NCI-H345 (cell line): ENCODE measurements at places on chromosomes 16 and 17.
A peak's percentile ranks its signal among the peaks of the same experiment; 100 is the strongest.

- peak; percentile 72 for DNase-seq
These were observed 3.5 kb upstream of the CDC27 start for GRCh38 chr17:47192554-47192953.

DNA sequence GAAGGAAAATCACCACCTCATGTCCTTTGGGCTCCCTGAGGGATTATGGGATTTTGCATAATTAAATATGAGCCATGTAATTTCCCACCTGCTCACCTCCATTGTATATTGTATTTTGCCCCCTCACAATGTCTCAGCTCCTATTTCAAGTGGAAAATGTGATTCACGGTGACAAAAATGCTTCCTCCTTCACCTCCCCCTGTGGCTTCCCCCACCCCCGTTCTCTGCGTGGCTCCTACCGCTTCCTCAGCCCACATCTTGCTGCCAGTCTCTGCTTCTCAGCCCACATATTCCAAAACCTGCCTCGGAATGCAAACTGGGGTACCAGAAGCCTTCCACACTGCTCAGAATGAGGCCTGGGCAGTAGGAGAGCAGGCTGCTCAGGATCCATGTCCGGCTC lies 394.5 kb upstream of the C16orf82 start:
- no peak for DNase-seq

GRCh38 chr17:53150101-53150698 lies 672.5 kb upstream of the KIF2B start:
- DNase-seq = peak; percentile 52

- DNase-seq = peak; percentile 71
These were observed 5.2 kb upstream of the KCNH6 start for GRCh38 chr17:63517825-63518534.

DNA sequence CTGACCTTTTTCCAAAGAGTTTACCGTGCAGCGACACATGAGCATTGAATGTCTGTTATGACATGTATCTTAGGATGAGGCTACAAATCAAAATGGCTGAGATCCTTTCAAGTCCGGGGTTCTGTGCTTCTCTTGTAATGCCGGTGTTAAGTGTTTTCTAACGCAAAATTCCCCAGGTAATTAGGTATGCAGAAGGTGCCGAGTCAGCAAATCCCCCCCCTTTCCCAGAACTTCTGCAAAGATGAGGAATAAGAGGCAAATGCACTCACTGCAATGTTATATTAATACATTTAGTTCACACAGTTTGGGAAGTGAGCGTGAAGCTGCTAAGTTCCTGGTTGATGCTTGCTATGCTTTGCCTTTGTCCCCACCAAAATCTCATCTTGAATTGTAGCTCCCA lies 36.3 kb upstream of the MLYCD start:
- no peak for DNase-seq

- no peak for DNase-seq
These were observed 95.6 kb upstream of the CDYL2 start for GRCh38 chr16:80899809-80900592.

DNA sequence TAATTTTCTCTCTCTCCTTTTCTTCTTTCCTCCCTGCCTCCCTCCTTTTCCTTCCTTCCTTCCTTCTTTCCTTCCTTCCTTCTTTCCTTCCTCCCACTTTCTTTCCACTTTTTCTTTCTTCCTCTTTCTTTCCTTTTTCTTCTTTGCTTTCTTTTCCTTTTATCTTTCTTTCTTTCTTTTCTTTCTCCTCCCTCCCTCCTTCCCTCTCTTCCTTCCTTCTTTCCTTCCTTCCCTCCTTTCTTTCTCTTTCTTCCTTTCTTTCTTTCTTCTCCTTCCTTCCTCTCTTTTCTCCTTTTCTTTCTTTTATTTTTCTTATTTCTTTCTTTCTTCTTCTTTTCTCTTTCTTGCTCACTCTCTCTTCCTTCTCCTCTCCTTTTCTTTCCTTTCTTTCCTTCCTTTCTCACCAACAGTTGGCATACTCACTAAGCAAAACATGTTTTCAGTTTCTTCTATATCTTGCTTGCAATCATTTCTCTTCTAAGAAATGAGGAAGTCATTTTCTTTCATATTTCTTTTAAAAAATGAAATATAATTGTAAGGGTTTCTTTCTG lies 97.1 kb upstream of the MAF start:
- DNase-seq = no peak

- DNase-seq = no peak
These were observed 10.1 kb downstream of the METRNL start for GRCh38 chr17:83089328-83090132.

DNA sequence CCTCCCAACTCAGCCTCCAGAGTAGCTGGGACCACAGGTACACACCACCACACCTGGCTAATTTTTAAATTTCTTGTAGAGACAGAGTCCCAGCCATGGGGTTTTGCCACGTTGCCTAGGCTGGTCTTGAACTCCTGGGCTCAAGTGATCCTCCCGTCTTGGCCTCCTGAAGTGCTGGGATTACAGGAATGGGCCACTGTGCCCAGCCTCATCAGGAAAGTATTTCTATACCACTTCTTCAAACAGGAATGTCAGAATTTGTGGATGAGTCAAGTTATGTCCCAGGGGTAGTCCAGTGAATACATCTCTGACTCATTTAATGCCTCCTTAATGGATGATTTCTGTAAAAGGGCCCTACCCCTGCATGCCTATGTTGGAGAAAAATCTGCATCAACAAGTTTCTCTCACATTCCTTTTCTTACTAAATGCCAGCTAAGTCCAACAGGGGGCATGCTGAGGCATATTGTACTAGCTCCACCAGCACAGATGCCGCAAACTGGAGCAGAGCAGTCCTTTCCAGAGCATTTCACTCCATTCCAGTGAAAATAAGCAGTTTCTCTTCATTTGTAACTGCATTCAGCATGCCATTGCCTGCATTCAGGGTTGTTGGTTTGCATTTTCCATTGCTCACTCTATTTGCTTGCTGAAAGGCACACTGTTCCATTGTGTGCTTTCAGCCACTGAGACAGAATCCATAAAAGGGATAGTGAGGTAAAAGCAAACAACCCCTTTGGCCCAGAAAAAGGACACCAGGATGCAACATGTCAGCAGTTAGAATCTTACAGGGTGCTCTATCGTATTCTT lies 5.3 kb upstream of the CAVIN1 start:
- DNase-seq = peak; percentile 39

DNA sequence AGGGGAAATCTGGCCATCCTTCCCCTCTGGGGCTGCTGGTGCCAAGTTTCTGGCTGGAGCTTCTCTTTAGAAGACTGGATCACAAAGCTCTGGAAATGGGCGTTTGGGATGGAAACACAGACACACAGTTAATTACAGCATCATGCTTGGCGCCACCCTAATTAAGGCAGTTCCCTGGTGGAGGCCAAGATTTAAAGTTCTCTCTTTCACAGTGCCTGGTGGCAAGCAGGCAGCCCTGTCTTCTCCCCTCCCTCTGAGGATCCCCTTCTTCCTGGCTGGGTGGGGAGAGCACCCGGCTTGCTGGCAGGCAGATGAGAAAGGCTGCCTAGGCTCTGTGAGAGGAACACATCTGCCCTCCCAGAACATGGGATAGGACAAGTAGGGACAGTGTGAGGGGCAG lies 59.0 kb upstream of the NKD1 start:
- no peak for DNase-seq

DNA sequence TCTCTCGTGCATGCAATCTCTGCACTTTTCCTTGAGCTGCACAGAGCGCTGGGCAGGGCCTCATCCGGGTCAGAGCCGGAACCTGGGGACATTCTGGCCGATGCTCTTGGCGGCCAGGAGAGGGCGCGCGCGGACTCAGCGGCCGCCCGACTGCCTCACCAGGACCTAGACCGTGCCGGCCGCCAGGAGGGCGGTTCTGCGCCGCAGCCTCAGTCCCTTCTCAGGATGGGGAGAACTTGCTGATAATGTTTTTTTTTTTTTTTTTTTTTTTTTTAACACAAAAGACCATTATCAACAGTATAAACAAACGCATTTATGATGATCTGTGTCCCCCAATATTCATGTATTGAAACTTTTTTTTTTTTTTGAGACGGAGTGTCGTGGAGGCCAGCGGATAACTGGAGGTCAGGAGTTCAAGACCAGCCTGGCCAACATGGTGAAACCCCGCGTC lies 8.1 kb upstream of the FLYWCH2 start:
- peak; percentile 79 for DNase-seq

DNA sequence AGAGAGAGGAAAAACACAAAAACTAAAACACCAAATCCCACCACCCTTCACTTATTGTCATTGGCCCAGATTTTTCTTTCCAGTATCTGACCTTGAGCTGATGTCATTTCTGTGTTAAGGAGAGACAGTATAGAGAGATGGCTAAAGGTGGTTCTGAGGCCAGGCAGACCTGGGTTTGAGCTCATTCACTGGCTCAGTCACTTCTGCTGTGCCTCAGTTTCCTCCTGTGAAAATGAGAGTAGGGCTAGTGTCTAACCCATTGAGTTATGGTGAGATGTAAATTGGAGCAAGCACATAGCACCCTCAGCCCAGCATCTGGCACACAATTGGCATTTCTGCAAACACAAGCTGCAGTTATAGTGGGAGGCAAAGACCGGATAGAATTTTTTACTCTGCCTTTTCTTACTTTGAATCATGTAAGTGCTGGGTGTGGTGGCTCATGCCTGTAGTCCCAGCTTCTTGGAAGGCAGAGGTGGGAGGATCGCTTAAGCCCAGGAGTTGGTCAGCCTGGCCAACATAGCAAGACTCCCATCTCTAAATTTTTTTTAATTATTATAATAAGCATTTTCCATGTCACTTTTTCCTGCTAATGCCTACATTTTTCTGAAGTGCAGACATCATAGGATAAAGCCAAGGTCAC lies 6.4 kb upstream of the KIFC3 start:
- DNase-seq = no peak

DNA sequence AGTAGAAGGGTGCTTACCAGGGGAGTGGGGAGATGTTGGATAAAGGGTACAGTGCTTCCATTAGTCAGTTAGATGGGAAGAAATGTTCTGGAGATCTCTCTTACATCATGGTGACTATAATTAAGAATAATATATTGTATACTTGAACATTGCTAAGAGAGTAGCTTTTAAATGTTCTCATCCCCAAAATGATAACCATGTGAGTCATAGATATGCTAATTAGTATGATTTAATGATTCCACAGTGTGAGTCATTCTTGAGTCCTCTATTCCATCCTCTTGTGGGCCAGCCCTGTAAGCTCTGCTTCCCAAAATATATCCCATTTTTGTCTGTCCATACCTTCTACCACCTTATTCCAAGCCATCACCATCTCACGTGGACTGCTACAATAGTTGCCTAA lies 80.6 kb upstream of the CDH11 start:
- no peak for DNase-seq

- DNase-seq = no peak
These were observed 23.4 kb upstream of the MPRIP start for GRCh38 chr17:17018612-17019429.

GRCh38 chr17:50758989-50759544 lies 8.3 kb downstream of the ANKRD40CL start:
- DNase-seq = no peak

DNA sequence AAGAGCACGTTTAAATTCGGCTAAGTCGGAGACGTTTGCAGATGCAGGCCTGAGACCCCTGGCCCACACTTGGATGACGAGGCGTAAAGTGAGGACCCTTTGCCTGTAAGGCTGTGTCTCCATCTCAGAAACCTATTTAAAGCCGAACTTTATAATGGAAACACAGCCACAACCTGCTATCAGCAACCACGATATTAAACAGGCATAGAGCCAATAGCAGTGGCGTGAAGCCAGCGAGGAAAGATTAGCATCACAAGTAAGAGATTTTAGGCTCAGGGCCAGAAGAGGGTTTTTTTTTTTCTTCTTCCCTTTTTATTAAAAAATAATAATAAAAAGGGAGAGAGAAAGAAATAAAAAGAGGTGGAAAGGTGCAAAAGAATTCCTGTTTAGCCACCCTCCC lies 111.3 kb upstream of the NOL11 start:
- DNase-seq = no peak

- no peak for DNase-seq
These were observed 16.0 kb downstream of the VAC14 start for GRCh38 chr16:70784692-70785555.

- peak; percentile 48 for DNase-seq
These were observed 91.0 kb upstream of the CBX4 start for GRCh38 chr17:79930062-79930876.

- DNase-seq = no peak
These were observed 925.4 kb downstream of the CDH11 start for GRCh38 chr16:64196444-64196843.

GRCh38 chr16:89210165-89210903 lies 7.2 kb upstream of the ZNF778 start:
- no peak for DNase-seq

DNA sequence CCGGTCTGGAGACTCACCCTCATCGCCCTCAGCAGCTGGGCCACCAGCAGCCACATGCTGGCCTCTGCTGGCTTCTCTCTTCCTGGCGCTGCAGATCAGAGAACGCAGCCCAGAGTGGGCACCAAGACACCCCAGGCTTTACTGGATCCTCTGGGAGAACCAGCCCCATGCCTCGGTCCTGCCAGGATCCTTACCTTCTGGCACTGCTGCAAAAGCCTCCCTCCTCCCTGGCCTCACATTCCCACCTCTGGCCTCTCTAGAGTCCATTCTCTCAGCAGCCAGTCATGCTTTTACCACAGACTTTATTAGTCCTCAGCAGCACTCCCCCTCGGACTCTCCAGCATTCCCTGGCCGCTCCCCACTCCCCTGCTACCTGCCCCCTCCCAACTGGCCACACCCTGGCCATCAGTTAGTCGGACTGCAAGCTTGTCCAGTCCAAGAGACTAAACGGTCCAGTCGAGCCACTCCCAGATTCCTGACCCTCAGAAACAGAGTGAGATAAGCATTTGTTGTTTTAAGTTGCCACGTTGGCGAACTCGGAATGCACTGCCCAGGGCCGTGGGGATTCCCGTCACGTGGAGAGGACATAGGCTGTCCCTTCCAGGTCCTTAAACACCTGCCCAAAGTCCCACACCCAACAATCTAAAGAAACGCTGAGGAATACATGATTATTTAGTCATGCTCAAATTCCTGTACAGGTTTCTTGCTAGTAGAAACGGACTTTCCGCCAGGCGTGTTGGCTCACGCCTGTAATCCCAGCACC lies 5.9 kb upstream of the SPG7 start:
- no peak for DNase-seq

DNA sequence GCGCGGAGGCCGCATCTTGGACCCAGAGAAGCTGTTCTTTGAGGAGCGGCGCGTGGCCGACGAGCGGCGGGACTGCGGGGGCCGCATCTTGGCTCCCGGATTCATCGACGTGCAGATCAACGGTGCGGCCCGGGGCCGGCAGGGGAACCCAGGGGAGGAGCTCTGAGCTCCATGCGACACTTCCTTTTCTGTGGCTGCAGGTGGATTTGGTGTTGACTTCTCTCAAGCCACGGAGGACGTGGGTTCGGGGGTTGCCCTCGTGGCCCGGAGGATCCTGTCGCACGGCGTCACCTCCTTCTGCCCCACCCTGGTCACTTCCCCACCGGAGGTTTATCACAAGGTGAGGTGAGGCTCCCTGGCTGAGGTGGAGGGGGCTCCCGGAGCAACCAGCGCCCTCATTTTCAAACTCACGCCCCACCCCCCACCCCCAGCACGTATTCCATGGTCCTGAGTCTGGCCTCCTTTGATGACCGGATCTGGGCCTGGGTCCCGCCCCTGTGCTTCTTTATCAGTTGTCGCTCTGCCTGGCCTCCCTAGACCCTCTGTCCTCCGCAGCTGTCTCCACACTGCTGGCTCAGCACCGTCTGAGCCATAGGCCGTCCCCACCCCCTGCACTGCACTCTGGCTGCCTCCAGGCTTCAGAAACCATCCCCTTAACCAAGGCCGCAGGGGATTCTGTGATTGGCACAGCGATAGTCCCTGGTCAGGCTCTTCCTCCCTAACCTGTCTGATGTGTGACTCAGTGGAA lies 787 bp downstream of the AMDHD2 start:
- DNase-seq = no peak

- DNase-seq = no peak
These were observed 8.7 kb downstream of the DNAI2 start for GRCh38 chr17:74282587-74283370.
